ENCODE measurements at places on chromosomes 1 and 21.

DNA sequence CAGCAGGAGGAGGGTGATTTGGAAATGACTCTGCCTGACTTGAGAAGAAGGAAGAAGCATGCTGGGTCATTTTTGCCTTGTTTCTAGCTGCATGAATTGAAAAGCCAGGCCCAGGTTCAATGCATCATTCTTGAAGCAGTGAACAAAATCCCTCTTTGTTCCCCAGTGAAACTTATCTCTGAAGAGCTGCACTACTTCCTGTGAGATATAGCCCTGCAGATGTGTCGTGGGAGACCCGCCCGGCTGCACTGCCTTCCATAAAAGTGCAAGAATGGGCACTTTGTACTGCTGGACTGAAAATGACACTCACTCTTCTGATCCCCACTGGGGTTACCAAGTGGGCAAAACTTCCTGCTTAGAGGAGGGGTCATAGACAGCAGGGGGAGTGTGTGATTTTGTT, 249.2 kb upstream of the NFIA start:
- no peak for DNase-seq

DNA sequence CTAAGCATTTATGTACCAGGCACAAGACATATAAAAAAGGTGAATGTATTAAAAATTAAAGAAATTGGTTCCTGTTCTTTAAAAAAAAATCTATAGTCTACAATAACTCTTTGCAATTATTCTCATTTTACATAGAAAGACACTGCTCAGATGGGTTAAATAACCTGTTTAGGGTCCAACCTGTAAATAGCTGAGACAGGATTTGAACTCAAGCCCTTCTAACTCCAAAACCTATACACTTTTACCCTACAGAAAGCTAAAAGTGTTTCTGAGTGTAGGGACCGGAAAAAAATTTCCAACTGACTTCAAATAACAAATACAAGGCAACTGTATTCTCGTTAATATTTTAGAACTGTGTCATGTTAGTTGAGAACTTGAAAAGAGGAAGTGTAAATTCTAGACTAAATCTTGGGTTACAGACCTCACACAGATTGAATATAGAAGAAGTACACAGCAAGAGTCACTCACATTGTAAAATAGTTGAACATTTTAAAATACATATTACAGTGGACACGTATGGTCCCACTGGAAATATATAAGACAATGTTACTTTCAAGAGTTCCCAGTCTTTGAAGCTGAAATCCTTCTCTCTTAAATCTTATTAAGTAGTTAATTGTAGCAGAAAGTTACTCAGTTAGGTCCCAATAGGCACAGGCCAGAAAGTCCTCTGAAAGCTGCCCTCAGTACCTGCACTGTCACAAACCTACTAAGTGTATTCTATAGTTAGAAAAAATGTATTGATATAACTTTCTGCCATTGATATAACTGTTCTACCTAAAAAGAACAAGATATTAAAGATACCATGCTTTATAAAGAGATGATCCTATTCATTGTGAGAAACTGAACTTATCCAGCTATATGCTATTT, 7.3 kb downstream of the EDEM3 start:
- no peak for DNase-seq

GRCh38 chr1:244242446-244242845, 191.4 kb downstream of the ZBTB18 start:
- DNase-seq, result no peak

DNA sequence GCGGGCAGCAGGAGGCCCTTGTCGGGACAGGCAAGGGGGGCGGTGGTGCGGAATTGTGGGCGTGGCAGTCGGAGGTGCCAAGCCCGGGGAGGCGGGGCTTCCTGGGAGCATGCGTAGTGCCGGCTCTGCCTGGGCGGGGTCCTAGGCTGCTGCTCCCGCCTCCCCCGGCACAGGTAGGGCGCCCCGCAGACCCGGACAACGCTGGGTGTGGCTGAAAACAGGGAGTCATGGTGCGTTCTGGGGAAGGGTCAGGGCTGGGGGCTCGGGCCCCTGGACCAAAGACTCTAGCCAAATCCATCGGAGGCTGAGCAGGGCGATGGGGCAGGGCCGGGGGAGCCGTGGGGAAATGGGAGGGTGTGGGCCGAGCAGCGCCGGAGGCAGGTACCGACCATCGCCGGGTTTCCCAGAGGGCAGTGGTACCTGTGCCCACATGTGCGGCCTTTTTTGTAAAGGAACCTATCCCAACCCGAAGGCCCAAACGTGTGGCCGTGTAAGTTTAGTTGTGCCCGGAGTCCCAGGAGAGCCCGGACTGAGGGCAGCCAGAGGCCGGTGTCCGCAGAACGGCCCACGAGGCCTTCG, 231.9 kb downstream of the SDCCAG8 start:
- DNase-seq, result no peak

DNA sequence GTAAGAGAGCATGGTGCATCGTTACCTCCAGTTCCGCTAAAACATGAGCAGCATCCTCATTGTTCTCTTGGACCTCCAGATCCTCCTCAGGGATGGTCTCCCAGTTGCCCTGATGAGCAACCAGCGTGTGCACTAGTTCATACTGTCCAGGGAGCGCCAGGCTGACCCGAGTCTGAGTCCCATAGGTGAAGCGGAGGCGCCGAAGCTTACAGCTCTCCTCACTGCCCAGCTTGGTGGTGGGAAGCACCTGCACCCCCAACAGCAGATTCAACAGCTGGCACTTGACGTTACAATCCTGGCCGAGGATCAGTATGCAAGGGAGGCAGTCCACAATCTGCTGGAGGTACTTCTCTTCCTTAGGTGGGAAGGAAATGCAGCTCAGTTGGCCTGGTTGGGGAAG, 24.1 kb downstream of the DSTYK start:
- DNase-seq, result peak; percentile 45

- DNase-seq, result no peak
Measured at GRCh38 chr1:221696027-221696426, 45.9 kb downstream of the DUSP10 start.

DNA sequence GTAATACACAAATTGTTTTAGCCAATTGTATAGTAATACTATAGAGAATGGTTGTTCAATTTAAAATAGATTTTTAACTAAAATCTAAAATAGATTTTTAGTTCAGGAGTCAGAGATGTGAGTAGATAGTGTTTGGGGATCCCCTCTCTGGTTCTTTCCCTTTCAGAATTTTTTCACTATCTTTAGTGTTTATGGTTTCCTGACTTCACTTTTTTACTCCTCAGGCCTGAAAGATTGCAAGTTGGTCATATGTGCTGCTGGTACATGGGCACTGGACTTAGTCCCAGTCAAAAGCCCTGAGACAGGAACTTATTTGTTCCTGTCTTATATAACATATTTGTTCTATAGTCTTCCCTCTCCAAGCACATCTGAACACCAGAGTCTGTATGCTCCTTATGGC, 96.8 kb upstream of the ATP1B1 start:
- no peak for DNase-seq

- no peak for DNase-seq
Measured at GRCh38 chr1:31412732-31413404, at the start of gene SERINC2. Gene SERINC2 (plus strand): TSS chr1:31413213. CDS start chr1:31413266, 53 bp downstream.

- no peak for DNase-seq
Measured at GRCh38 chr1:227362039-227362438, 43.7 kb upstream of the CDC42BPA start.

DNA sequence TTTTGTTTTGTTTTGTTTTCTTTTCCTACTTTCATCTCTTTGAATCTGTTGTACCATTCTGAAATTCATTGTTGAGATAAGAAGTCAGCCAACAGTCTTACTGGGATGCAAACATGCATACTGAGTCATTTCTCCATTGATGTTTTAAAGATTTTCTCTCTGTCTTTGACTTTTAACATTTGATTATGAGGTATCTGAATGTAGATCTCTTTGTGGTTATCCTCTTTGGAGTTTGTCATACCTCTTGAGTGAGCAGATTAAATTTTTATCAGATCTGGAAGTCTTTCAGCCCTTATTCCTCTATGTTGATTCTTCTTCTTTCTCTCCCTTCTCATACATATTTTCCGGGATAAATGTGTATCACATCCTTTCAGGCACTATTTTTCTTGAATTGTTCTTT, 406.9 kb upstream of the NCAM2 start:
- DNase-seq, result no peak

DNA sequence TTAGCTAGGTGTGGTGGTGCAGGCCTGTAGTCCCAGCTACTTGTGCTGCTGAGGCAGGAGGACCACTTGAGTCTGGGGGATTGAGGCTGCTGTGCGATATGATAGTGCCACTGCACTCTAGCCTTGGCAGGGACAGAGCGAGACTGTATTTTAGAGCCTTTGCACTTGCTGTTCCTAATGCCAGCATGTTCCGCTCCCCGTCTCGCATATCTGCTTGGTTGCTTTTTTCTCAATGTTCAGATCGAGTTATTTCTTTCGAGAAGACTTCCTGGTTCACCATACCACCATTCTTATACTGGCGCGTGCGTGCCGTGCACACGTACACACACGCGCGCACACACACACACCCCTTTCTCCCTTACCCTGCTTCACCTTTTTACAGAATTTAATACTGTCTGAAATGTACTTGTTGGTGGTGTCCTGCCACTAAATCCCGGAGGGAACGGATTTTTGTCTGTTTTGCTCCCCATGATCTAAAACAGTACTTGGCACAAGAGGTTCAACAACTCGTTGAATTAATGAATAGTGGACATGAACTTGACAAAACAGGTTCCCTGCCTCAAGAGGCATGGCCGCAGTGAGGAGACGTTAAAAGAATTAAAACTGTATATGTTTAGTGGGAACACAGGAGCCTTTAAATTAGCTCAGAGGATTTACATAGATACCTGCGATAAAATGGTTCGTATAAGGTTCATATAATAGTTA, 1.1 kb upstream of the RPRD2 start:
- DNase-seq, result no peak

- no peak for DNase-seq
Measured at GRCh38 chr1:3156936-3157335, 87.9 kb downstream of the PRDM16 start.

- no peak for DNase-seq
Measured at GRCh38 chr1:232238009-232238408, 391.9 kb downstream of the SIPA1L2 start.

DNA sequence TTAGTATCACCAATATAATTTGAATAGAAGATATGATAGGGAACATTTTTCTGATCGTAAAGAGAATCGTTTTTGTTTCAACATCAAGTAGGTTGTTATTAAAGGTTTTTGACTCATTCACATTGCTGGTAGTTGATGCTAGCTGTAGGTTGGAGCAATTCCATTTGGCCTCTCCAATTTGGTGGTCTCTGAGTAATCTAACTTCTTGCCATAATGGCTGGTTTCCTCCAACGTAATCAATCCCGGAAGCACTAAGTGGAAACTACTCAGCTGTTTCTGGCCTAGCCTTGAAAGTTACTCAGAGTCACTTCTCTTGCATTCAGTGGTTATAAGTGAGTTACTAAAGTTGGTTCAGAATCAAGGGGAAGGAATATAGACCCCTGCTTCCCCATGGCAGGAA, 26.0 kb downstream of the RCOR3 start:
- DNase-seq, result no peak

- DNase-seq, result no peak
Measured at GRCh38 chr1:51784997-51785421, 93.5 kb downstream of the NRDC start.

DNA sequence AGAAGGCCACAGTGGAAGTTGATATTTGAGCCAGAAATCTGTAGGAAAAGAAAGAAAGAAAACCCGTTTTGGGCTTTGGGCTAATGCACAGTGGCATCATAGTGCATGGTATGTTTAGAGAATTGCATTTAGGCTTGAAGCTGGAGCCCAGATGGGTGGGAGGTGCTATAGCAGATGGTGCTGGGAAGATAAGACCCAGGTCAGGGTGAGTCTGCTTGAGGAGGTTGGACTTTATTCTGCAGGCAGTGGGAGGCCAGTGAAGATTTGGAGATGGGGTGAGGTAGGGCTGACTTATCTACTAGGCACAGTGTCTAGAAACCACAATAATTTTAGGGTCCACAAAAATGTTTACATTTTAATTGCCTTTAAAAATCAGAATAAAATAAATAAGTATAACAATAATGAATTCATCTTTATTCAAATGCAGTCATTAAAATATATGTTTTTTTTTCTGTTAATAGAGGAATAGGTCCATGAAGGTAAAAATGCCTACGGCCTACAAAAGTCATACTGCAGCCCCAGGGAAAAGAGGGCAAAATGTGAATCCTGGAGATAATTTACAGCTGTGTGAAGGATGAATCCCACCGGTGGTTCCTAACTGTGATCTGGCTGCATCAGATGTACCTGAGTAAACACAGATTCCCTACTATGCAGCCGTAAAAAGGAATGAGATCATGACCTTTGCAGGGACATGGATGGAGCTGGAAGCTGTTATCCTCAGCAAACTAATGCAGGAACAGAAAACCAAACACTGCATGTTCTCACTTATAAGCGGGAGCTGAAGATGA, 8.7 kb downstream of the DNAJC6 start:
- peak; percentile 83 for DNase-seq

DNA sequence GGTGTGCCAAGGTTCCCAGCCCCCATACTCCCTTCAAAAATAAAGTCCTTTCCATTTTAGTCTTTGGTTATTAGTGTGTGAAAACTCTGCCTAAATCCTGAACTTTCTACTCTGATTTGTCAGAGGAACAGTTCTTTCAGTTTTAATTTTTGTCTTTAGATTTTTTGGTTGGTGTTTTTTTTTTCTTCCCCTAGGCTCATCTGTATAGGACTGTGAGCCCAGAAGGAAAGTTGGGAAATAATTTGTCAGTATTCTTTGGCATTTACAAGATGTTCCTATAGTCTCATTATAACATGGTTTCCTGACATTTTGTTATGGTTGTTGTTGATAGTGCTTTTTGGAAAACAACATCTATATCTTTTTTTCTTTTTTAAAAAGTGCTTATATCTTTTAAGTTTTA, 38.0 kb downstream of the LAMC1 start:
- no peak for DNase-seq

Data from NCI-H524 treated with DMSO at 0.1 percent for 48 hours (cell line).